Stomach (tissue), 19 donors: ENCODE measurements at places on chromosomes 7 and 10. TPM values are rescaled to one million over a fixed set of nuclear protein-coding genes. Genes with fewer than 3 reads are reported as not detected.

C10orf62 gene
- total RNA-seq: not detected

MSRB2 gene
- 2.5 TPM for total RNA-seq

FAM25G gene
- not detected for total RNA-seq

JAZF1 gene
- 7.1 TPM for total RNA-seq

PNPLA8 gene
- 12.5 TPM for total RNA-seq

MYO1G gene
- 1.7 TPM for total RNA-seq

SAMD9 gene
- 9.3 TPM for total RNA-seq

EXOC4 gene
- 54.5 TPM for total RNA-seq

CYP2E1 gene
- total RNA-seq: not detected

STAMBPL1 gene
- 9.3 TPM for total RNA-seq

SSC4D gene
- not detected for total RNA-seq

KAT6B gene
- total RNA-seq: 109 TPM

PKD2L1 gene
- total RNA-seq: not detected

ACTR3C gene
- 25.9 TPM for total RNA-seq

IDI2 gene
- not detected for total RNA-seq

ACBD7 gene
- not detected for total RNA-seq

PNLIP gene
- total RNA-seq: not detected

ARMS2 gene
- total RNA-seq: not detected

CPN1 gene
- total RNA-seq: not detected

LIPK gene
- total RNA-seq: not detected

AKAP9 gene
- total RNA-seq: 117 TPM

PSD gene
- 32.5 TPM for total RNA-seq

ZNF365 gene
- not detected for total RNA-seq

CYTH3 gene
- 13.3 TPM for total RNA-seq

SLC25A40 gene
- total RNA-seq: 6.4 TPM

HHEX gene
- 1.4 TPM for total RNA-seq

DKK1 gene
- not detected for total RNA-seq

ZC3HAV1 gene
- total RNA-seq: 7.6 TPM

FZD1 gene
- total RNA-seq: 10.7 TPM

PIK3AP1 gene
- total RNA-seq: not detected

KCNIP2 gene
- not detected for total RNA-seq

RHEB gene
- total RNA-seq: 18.5 TPM

DENND2A gene
- 4.1 TPM for total RNA-seq

FLNC gene
- 30.9 TPM for total RNA-seq

HYCC1 gene
- 32.9 TPM for total RNA-seq

MMD2 gene
- not detected for total RNA-seq

ADAM12 gene
- not detected for total RNA-seq

PAX4 gene
- not detected for total RNA-seq

LRRD1 gene
- not detected for total RNA-seq

HOXA3 gene
- total RNA-seq: 0.87 TPM

MSS51 gene
- total RNA-seq: 6.1 TPM

HOXA2 gene
- 2.3 TPM for total RNA-seq

HOXA4 gene
- total RNA-seq: 5.8 TPM

RBP4 gene
- total RNA-seq: 0.72 TPM

LRRC4 gene
- not detected for total RNA-seq
